ENCODE measurements at places on chromosomes 2 and 18. TPM values are rescaled to one million over a fixed set of nuclear protein-coding genes. Genes with fewer than 3 reads are reported as not detected.

The TWIST2 gene
- total RNA-seq, result 139 TPM

The UPP2 gene
- total RNA-seq, result not detected

The GALNT5 gene
- total RNA-seq, result 27.6 TPM

GRCh38 chr2:108933691-108934117 lies 55.3 kb downstream of the EDAR start:
- no peaks in the 10 kb centered on the region for H3K4me1 ChIP-seq
- peaks cover 53% of the 10 kb centered on the region for H3K27me3 ChIP-seq
- no peak overlapping the region for H3K4me3 ChIP-seq
- DNase-seq, result no peak
- H3K27ac ChIP-seq, result no peak overlapping the region
- no peaks in the 10 kb centered on the region for H3K36me3 ChIP-seq

GRCh38 chr2:187819624-187820023 lies 265.4 kb upstream of the TFPI start:
- peaks cover 25% of the 10 kb centered on the region for H3K4me1 ChIP-seq
- no peak overlapping the region for H3K27ac ChIP-seq
- H3K27me3 ChIP-seq, result no peaks in the 10 kb centered on the region
- no peak overlapping the region for H3K4me3 ChIP-seq
- H3K36me3 ChIP-seq, result no peaks in the 10 kb centered on the region

DNA sequence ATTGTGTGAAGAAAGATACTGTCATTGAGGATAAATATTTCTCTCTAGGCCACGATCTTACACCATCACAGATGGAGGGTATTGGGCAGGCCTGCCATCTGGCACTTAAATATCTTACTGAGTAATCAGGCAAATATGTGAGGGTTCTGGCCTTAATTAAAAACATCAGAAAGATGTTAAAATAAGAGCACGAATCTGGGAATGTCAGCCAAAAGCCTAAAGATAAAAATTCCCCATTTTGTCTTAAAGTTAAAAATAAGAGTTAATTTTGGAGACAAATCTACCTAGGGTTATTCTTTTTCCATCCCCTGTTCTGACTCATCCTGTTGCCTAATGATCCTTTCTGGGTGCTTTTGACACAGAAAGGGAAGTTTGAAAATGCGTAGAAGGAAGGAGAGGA lies 121.0 kb downstream of the SUCLG1 start:
- DNase-seq, result peak; percentile 25
- H3K36me3 ChIP-seq, result no peaks in the 10 kb centered on the region

DNA sequence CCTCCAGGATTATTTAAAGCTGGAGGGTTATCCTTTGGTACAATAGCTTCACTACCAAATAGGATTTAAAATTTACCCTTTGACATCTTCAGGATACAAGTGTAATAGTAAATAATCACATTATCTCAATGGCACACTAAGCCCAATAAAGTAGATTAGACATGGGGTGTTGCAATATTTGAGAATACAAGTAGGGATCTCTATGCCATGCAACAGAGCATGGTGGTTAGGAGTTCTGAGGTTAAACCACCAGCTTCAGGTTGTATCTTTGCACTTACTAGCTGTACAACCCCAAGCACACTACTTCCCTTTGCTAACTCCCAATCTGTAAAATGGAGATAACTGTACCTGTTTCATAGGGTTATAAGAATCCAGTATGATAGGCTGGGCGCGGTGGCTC lies 6.2 kb downstream of the MBD2 start:
- H3K27me3 ChIP-seq, result no peaks in the 10 kb centered on the region
- no peak overlapping the region for H3K4me3 ChIP-seq
- peaks cover 53% of the 10 kb centered on the region for H3K4me1 ChIP-seq
- no peak for DNase-seq
- H3K36me3 ChIP-seq, result peaks cover 19% of the 10 kb centered on the region

DNA sequence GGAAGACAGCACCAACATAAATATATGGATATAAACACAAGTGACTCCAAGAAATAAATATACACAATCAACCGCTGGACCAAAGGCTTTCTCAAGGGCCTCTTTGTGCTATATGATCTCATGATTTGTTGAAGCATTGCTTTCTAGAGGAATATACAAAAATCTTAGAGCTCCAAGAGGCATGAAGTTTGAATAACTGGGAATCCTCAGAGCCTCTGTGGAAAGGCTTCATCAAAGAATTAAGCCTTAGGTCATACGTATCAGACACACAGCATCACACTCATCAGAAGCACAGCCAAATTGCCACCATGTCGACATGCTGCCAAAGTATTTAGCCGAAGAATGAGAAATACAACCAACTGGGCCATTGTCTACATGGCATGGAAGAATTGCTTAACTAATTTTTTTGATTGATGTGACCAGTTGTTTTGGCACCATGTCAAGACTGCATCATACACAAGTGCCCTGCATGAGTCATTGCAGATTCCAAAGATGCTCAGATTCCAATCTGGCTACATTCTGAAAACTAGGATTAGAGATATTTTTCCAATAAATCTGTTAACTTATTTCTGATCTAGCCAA lies 860.6 kb upstream of the ZEB2 start:
- H3K36me3 ChIP-seq, result no peaks in the 10 kb centered on the region
- no peaks in the 10 kb centered on the region for H3K27me3 ChIP-seq
- peak overlapping the region; percentile 42 for H3K27ac ChIP-seq
- H3K4me3 ChIP-seq, result no peak overlapping the region

DNA sequence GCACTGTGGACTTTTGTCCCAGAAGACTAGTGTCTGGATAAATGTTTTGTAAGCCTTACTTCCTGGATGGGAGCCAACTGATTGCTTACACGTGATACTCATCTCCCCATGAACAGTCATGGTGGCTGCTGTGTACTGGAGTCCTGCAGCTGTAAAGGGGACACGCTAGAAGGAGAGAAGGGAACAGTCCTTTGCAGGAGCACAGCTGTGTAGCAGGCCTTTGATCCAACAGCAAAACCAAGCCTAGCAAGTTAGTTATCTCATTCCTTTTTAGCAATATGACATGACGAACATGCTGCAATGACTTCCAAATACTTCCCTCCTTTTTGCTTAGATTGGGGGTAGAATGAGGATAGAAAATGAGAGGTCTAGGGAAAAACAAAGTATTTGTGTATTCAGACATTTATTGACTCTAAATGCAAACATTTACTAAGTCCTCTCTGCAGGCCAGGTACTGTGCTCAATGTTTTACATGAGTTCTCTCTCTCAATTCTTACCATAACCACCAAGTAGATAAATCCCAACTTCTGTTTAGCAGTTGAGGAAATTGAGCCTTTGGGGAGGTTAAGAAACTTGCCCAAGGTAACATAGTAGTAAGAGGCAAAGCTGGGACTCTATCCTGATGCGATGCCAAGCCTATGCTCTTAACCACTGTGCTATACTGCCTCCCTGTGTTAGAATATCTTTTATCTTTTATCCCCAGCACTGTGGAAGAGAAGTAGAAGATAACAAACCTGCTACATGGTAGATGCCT lies 55.4 kb upstream of the CD28 start:
- no peaks in the 10 kb centered on the region for H3K27me3 ChIP-seq
- DNase-seq, result peak; percentile 40
- no peak overlapping the region for H3K4me3 ChIP-seq
- H3K27ac ChIP-seq, result peak overlapping the region; percentile 82

- no peaks in the 10 kb centered on the region for H3K36me3 ChIP-seq
- peaks cover 5% of the 10 kb centered on the region for H3K27me3 ChIP-seq
- H3K4me3 ChIP-seq, result no peak overlapping the region
- peaks cover 9% of the 10 kb centered on the region for H3K4me1 ChIP-seq
Measured at GRCh38 chr2:145798419-145798818, 1278.5 kb upstream of the ZEB2 start.

DNA sequence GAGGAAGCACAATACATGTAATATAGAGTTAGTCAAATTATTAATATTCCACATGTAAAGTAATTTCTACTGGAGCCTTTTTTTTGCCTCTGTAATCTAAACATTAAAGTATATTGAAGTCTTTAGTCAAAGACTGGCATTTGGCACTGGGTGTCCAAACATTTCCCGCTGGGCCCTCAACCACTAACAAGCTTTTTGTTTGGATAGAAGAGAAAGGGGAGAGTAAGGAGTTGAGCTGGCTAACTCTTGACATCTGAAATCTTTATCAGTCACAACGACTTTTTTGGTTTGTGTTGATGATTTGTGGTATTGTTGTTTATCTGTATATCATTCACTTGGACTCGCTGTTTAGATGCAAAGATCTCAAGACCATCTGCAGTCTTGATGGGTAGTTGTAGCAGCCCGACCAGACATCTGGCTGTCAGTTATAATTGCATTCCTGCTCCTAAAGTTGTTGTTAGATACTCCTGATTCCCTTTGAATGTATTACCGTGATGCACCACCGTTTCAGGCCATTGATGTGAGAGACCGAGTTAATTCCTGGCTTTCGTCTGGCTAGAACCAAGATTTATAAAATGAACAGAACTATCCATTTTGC lies 379.6 kb downstream of the MTX2 start:
- H3K36me3 ChIP-seq, result peaks cover 12% of the 10 kb centered on the region
- no peak for DNase-seq
- no peak overlapping the region for H3K27ac ChIP-seq
- H3K4me1 ChIP-seq, result peaks cover 66% of the 10 kb centered on the region
- no peak overlapping the region for H3K4me3 ChIP-seq

Data from HFFc6 (cell line).